COR-L47 (cell line): ENCODE measurements at places on chromosomes 11 and 22.

DNA sequence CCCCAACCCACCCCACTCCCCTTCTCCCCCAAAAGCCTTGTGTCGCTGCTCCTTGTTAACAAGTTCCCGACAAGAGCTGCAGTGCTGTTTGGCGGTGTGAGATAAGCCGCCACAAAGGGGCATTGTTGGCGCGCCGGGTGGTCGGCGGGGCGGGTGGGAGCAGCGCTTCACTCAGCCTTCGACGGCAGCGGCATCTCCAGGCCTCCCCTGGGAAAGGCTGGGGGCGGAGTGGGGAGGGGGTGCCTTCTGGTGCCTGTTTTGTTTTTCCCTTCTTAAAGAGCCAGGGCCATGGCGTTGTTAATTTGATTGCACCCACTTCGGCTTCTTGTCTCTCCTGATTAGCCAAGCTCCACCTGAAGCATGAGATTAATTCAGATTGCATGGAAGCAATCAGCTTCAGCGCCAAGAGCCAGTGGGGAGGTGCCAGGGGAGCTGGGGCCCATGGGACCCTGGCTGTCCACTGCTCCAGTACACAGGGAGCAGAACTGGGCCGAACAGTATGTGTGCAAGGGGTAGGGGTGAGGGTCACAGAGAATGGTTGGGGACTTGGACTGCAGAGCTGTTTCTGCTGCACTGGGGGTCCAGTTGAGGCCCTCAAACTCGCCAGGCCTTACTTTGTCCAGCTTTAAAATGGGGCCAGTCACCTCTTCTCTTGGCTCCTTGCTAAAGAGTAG lies 165.1 kb downstream of the CEP164 start:
- no peak for DNase-seq

GRCh38 chr11:131522851-131523250 lies 152.4 kb downstream of the NTM start:
- no peak for DNase-seq

DNA sequence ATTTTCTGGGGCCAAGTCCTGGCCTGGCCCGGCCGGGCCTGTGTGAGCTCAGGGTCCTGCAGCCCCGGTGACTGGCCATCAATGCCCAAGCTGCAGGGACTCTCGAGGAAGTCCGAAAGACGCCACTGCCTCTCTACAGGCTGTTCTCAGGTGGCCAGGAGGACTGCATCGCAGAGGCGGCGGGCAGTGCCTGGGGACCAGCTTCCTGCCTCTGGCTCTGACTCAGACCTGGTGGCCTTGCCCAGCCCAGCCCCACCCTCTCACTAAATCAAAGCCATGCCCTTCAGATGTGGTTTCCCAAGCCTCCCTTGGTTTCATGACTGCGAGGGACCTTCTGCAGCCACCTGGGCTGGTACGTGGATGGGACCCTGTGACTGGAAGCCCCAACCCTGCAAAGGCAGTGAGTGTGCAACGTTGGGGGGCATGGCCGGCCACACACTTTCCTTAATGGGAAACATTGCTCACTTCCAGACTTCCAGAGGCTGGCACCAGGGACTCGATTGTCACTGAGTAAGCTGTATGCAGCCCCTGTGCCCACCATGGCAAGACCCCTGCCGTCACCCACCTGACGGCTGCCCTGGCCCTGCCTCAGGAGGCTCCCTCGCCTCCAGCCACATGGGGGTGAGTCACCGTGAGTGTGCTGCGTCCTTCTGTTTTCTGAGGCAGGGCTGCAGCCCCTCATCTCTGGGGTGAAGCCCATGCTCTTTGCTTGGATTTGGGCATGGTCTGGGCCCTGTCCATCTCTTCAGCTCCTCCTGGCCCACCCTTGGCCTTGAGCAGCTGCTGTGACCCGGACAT lies 6.0 kb upstream of the FGF3 start:
- no peak for DNase-seq

- DNase-seq, result no peak
Measured at GRCh38 chr11:129611661-129612446, 203.8 kb upstream of the TMEM45B start.

GRCh38 chr11:119120639-119121007 lies 757 bp upstream of the HINFP start:
- DNase-seq, result peak; percentile 55

DNA sequence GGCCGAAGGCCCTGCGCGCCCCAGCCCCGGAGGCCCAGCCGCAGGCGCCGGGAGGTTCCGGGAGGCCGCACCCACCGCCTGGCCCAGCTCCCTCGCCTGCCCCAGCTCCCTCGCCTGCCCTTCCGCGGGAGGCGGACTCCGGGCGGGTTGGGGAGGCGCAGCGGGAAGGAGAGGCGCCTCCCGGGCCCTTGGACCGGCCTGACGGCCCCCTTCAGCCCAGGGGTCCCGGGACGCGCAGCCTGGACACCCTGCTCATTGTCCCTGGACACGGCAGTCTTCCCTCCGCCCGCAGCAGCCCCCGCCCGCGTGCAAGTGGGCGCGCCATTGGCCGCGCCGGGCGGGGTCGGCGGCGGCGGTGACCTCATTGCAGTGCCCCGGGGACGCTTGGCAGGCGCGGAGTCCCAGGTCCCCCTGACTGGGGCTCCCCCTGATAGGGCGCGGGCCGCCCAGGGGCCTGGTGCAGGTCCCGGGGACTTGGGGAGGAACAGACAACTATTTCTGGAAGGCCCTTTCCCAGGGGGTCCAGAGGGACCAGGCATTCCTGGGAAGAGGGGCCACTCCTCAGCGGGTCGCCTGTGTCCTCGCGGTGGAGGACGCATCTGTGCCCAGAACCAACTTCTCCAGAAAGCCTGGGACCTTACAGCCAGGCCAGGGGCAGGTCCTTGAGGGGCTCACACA lies 501 bp downstream of the CD151 start:
- DNase-seq, result no peak

- no peak for DNase-seq
Measured at GRCh38 chr11:115996808-115997188, 492.6 kb upstream of the CADM1 start.

GRCh38 chr11:3124821-3125220 lies 40.3 kb downstream of the OSBPL5 start:
- no peak for DNase-seq

DNA sequence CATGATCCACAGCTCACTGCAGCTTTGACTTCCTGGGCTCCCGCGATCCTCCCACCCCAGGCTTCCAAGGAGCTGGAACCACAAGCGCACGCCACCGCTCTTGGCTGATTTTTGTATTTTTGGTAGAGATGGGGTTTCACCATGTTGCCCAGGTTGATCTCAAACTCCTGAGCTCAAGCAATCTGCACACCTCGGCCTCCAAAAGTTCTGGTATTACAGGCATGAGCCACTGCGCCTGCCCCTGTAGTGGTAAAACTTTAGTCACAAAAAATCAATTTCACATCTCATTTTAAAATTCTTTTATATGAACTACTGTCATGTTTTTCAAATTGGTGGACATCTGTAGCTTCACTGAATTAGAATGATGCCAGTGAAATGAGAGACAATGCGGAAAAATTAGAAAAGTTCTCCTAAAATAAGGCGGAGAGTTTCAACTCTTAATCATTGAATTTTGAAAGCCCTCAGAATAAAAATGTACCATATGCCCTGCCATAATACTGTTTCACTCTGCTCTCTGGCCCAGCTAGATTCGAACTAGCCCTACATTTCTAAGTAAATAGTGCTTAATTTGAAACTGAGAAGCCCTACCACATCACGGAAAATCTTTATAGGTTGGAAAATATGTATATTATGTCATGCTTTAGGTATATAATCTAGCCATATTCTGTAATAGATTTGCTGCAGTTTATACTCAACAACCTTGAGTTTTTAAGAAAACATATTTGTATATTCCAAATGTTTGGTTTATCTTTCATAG lies 78.7 kb downstream of the HORMAD2 start:
- no peak for DNase-seq

- DNase-seq, result no peak
Measured at GRCh38 chr11:128643661-128644317, 50.1 kb upstream of the FLI1 start.

- no peak for DNase-seq
Measured at GRCh38 chr22:26662160-26662559, 4.8 kb downstream of the MIAT start.

- peak; percentile 91 for DNase-seq
Measured at GRCh38 chr22:43848366-43849171, 13.7 kb downstream of the SULT4A1 start.

DNA sequence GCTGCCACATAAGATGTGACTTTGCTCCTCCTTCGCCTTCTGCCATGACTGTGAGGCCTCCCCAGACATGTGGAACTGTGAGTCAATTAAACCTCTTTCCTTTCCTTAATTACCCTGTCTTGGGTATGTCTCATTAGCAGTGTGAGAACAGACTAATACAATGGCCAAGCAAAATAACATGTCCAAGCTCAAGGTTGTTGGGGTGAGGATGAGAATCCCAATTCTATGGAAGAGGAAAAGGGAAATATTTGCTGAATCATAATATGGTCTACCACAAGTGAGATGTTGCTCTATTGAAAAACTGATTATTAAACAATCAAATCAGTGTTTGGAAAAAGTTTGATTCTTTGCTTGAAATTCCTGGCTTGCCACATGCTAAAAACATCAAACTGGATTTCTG lies 48.7 kb upstream of the LRRC4C start:
- DNase-seq, result no peak

GRCh38 chr11:130212431-130212961 lies 52.9 kb downstream of the ST14 start:
- DNase-seq, result no peak

- peak; percentile 59 for DNase-seq
Measured at GRCh38 chr11:31397239-31397834, 27.7 kb downstream of the DNAJC24 start.

GRCh38 chr11:84524422-84525051 lies 1102.6 kb downstream of the DLG2 start:
- no peak for DNase-seq

DNA sequence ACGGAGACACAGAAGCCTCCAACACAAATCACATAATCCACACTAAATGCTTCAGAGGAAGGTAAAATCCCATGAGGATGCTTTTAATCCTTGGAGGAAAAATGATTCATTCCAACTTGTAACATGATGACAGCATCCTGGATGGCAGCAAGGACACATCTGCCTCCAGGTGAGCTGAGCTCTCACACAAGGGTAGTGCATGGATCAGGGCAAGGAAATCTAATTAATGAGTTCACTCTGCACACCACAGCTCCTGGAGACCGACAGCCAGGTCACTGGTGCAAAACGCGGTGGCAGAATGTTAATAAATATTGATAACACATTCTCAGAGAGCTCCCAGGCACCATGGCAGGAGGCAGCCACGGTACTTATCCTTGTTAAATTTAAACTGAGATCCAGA lies 40.3 kb upstream of the CYP2D6 start:
- no peak for DNase-seq

DNA sequence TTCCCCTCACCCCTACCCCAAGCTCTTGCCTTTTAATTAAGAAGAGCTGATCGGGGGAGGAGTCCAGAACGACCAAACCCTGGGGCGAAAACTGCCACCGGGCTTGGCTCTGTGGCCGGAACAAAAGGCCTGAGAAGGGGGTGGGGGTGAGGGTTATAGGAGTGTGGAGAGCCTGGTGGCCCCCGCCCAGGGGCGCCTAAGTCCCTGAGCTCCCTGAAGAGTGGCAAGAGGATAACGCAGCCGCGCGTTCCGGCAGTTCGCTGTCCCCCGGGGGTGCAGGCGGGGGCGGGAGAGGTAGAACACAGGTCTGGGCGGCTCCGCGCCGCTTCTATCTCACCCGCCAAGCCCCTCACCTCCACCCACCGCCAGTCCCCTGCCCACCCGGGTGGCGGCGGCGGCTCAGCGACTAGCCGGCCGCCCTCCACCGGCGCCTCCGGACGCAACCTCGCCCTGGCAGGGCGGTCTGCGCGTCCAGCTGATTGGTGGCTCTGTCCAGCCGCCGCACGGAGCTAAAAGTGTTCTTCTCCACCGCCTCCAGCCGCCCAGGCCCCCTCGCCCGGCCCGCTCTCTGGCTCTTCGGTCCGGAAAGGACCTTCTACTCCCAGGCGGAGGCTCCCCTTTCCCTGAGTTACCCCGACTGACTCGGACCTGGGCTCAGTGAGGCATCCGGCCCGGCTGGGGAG lies 18.7 kb upstream of the BDNF start:
- DNase-seq, result no peak

DNA sequence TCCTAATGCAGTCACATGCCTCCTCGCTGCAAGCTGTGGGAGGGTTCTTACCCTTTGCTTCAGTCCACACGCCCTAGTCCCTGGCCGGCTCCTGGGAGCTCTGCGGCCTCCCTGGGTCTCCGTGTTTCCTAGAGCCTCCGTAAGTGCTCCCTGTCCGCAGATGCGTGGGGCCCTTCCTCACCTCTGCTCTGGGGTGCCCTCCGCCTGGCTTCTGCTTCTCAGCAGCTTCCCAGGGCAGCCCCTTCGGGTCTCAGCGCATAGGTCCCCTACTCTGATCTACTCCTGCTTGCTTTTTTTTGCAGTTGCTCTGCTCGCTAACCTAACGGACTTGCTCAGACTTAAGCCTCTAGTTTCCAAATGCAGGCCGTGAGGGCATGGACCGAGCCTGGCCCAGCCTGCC lies 22.4 kb downstream of the CAPN1 start:
- no peak for DNase-seq

- DNase-seq, result no peak
Measured at GRCh38 chr22:33920197-33920540, at the start of gene LARGE1. Gene LARGE1, minus strand, starts transcription at chr22:33920476.

- DNase-seq, result no peak
Measured at GRCh38 chr11:70247710-70248072, 22.8 kb upstream of the PPFIA1 start.

DNA sequence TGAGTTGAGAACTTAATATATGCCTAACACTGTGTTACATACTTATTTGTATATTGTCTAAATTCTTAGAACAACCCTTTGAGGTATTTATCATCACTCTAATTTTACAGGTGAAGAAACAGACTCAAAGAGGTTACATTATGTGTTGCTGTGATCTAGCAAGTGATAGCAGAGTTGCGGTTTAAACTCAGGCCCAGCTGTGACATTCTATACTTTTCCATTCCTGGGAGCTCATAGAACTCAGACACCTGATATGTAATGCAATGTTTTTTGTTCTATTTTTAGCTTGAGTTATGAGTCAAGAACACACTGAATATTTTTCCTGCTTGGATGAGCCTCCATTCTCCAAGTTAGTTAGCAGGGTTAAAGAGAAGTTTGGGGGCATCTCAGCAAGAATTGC lies 449.7 kb upstream of the DDI1 start:
- no peak for DNase-seq

DNA sequence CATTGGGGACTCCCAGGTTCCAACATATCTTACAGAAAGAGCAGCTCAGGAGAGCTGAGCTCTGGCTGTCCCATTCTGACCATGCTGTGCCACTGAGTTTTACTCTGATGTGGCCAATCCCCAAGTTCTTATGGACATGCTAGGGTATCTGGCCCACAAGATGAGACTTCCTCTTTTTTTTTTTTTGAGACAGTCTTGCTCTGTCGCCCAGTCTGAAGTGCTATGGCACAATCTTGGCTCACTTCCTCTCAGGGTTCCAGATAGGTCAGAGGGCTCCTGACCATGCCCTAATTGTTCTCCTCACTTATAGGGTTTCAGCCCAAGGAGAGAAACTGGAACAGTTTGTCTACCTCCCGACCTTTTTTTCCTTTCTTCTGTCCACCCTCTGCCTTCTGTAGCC lies 152.3 kb upstream of the CCDC90B start:
- DNase-seq, result no peak
